ENCODE measurements at places on chromosomes 11 and 22.
A peak's percentile ranks its signal among the peaks of the same experiment; 100 is the strongest.

DNA sequence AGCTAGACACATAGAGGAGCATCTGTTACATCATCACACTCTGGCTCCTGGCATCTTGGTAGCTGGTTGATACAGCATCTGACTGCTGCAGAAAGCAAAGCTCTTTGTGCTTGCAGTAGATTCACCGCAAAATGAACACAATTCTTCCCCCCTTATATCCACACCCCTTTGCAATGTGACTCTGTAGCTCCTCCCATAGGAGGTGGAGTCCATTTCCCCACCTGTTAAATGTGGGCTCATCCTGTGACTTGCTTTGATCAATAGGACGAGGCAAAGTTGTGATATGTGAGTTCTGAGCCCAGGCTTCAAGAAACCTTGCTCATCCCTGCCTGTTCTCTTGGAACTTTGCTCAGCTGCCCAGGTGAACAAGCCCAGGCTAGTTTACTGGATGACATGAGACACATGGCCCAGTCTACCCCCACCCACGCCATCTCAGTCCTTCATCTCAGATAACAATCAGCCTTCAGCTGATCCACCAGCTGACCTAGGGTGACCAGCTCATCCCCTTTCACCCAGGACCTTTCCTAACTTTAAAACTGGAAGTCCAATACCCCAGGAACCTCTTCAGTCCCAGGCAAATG lies 272.2 kb downstream of the TENM4 start:
- no peak for DNase-seq
- no peaks in the 10 kb centered on the region for H3K36me3 ChIP-seq
- no peak overlapping the region for H3K4me3 ChIP-seq
- H3K27ac ChIP-seq = no peak overlapping the region
- no peaks in the 10 kb centered on the region for H3K4me1 ChIP-seq
- H3K27me3 ChIP-seq = peaks cover 3% of the 10 kb centered on the region

GRCh38 chr11:72814286-72815109 lies at the start of gene ATG16L2:
Gene ATG16L2 (plus strand): TSS chr11:72814411. CDS start chr11:72814446, 35 bp downstream.
- peak; percentile 97 for DNase-seq
- peak within 1 kb of the TSS; percentile 98 for H3K4me3 ChIP-seq
- H3K27me3 ChIP-seq = no peaks in the 10 kb centered on the region
- H3K4me1 ChIP-seq = peaks cover 54% of the 10 kb centered on the region
- peak within 1 kb of the TSS; percentile 94 for H3K27ac ChIP-seq
- H3K36me3 ChIP-seq = peaks cover 41% of the 10 kb centered on the region

- no peaks in the 10 kb centered on the region for H3K27me3 ChIP-seq
- no peak for DNase-seq
- H3K36me3 ChIP-seq = peaks cover 66% of the 10 kb centered on the region
- H3K4me1 ChIP-seq = no peaks in the 10 kb centered on the region
Observed at GRCh38 chr22:19038164-19038546, 84.1 kb downstream of the DGCR2 start.

DNA sequence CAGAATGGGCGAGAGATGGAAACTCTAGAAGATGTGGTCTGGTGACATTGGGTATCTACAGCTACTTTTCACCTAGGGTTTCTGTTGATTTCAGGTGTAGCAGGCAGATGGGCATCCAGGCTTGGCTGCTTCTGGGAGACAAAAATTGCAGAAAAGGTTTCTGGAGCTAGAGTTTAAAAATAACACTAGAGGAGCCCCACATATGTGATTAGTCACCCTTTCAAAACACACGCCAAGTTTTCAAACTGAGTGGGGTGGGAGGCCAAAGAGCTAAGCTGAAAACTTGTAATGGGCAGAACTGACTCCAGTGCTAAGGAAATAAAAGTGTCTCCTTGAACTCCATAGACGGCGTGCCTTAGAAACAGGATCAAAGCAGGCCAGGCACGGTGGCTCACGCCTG lies 80.8 kb downstream of the GRK3 start:
- H3K27ac ChIP-seq = peak overlapping the region; percentile 70
- peaks cover 52% of the 10 kb centered on the region for H3K36me3 ChIP-seq
- no peak for DNase-seq
- H3K4me3 ChIP-seq = no peak overlapping the region

DNA sequence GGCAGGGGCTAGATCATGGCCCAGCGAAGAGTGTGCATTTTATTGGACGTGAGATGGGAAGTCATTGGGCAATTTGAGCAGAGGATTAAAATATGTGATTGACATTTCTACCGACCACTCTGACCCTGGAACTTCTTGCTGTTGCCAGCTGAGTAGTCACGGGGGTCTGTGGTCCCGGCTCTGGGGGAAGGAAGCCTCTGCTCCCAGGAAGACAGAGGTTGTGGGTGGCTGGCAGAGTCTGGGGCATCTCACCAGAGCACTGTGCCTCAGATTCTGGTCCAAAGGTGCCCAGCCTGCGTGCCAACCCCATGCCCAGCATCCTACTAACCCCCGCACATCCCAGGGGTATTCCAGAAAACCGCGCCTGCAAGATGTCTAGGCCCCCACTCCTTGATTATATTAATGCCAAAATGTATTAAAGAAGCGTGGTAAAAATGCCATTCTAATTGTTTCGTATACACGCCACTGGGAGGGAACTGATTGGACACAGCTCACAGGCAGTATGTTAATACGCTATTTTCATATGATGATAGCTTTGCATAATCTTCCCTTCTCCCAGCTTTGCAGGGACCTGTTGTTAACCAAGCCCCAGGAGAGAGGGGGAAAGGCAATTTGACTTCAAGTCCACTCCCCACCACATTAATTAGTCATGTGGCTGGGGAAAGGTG lies 25.3 kb upstream of the LMO1 start:
- H3K36me3 ChIP-seq = no peaks in the 10 kb centered on the region
- DNase-seq = no peak
- H3K27me3 ChIP-seq = peaks cover 6% of the 10 kb centered on the region
- no peak overlapping the region for H3K27ac ChIP-seq
- H3K4me1 ChIP-seq = no peaks in the 10 kb centered on the region

- no peaks in the 10 kb centered on the region for H3K36me3 ChIP-seq
- H3K27me3 ChIP-seq = peaks cover 2% of the 10 kb centered on the region
- H3K27ac ChIP-seq = no peak overlapping the region
- H3K4me3 ChIP-seq = no peak overlapping the region
- no peaks in the 10 kb centered on the region for H3K4me1 ChIP-seq
- no peak for DNase-seq
Observed at GRCh38 chr11:11973361-11973800, 35.0 kb downstream of the DKK3 start.

GRCh38 chr11:92811341-92811740 lies 158.1 kb upstream of the MTNR1B start:
- H3K4me3 ChIP-seq = no peak overlapping the region
- H3K4me1 ChIP-seq = no peaks in the 10 kb centered on the region
- DNase-seq = no peak
- H3K27ac ChIP-seq = no peak overlapping the region

DNA sequence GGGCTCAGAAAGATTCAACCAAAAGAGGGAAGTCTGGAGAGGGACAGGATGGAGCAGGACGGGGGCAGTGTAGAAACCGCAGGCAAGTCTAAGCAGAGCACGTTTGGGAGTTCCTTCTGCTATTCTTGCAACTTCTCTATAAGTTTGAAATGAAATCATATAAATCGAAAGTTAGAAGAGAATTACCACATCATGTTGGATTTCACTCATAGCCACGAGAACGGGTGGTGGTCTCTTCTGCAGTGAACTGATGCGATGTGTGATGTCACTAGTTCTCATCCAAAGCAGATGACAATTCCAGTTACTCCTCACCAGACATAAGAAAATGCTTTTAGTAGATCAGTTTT lies 36.0 kb downstream of the KCNQ1 start:
- no peak for DNase-seq
- no peaks in the 10 kb centered on the region for H3K27me3 ChIP-seq

DNA sequence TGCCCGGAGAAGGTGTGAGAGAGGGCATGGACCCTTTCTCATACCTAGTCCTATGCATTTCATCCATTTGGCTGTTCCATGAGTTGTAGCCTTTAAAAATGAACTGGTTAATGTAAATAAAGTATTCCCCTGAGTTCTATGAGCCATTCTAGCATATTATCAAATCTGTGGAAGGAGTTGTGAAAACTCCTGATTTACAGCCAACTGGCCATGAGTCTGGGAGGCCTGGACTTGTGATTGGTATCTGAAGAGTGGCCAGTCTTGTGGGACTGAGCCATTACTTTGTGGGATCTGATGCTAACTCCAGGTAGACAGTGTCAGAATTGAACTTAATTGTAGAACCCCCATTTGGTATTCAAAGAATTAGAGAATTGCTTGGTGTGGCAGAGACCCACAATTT lies 48.4 kb downstream of the FAM118A start:
- H3K4me3 ChIP-seq = no peak overlapping the region
- DNase-seq = no peak
- no peaks in the 10 kb centered on the region for H3K4me1 ChIP-seq
- no peak overlapping the region for H3K27ac ChIP-seq
